ENCODE measurements at places on chromosomes 7 and 10. TPM values are rescaled to one million over a fixed set of nuclear protein-coding genes. Genes with fewer than 3 reads are reported as not detected.

Gene FAM204A
- 82.1 TPM for total RNA-seq

DNA sequence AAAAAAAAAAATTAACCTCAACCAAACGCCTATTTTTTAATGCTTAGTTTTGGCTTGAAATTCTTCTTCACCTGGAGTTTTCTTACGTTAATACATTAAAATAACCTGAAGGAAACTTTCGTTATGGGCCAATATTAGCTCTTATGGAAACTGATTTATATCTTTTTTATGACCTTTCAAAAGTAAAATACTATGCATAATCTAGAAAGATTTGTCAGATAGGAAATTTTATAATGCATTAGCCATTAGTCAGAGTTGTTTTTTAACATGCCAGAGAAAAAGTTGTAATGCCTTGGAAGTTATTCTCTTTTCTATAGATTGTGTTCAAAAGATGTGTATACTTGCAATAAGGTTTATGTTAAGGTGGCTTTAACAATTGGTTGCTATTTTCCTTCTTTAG lies 34.3 kb upstream of the ARL4A start:
- no peaks in the 10 kb centered on the region for H3K27me3 ChIP-seq
- no peak overlapping the region for H3K27ac ChIP-seq
- no peak overlapping the region for H3K4me3 ChIP-seq
- H3K36me3 ChIP-seq: no peaks in the 10 kb centered on the region

Gene GJD4
- total RNA-seq: not detected

Gene ETV1
- total RNA-seq: 2.9 TPM

All from ovary (tissue), 10 donors.